ENCODE measurements at places on chromosomes 12 and 14.

DNA sequence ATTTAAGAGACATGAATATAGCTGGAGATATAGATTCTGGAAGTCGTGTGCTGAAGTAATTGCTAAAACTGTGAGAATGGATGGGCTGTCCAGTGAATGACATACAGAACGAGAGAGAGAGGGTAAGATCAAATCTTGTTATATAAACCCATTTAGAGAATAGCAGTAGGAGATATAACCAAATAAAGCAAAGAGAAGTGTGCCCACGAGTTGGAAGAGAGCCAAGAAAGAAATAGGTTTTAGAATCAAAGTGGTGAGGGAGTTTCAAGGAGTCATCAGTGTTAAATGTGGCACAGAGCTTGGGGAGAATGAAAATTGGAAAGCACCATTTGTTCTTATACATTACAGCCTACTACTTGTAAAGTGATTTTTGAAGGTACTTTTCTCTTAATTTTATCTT is 19.2 kb downstream of the TOGARAM1 start:
- no peak for DNase-seq

- peak; percentile 88 for DNase-seq
These were observed at the start of gene PSMB5 for GRCh38 chr14:23034498-23035302. Gene PSMB5, minus strand, starts transcription at chr14:23034900. Its CDS starts 19 bp downstream, at chr14:23034881.

DNA sequence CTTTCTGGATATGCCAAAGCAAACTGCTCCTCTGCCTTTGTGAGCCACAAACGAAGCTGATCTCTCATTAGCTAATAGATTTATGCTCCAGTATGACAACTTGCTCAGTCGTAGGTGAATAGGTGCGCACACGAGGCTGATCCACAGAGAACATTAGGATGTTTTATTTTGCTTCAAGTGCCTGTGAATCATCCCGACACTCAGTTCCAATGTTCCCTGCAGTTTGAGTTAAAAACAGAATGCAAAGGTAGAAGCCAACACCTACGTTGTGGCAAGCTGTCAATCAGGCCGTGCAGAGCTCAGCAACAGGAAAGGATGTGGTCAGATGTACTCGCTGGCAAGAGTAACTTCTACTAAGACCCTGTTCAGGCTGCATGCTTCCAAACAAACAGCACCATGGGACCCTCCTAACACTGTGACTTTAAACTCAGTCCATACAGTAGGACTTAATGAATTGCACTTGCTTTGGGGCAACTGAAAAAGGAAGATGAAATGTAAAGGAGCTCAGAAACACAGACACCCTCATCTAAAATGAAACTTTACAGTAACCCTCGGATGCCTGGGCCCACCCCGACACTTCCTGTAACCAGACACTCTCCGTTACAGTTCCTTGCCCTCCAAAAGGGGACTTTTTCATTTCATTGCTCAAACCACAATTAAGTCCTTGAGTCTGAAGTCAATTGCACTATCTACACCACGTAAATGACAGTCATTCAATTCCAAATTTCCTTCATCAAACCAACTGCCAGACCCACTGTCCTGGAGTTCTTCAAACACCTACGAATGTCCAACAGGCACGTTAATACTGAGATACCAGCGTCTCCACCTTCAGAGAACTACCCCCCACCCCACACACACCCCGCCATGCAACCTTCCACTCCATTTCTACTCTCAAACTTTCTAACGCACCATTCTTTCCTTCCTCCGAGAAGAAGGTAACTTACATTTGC is 1.6 kb downstream of the CCDC88C start:
- DNase-seq = peak; percentile 52

DNA sequence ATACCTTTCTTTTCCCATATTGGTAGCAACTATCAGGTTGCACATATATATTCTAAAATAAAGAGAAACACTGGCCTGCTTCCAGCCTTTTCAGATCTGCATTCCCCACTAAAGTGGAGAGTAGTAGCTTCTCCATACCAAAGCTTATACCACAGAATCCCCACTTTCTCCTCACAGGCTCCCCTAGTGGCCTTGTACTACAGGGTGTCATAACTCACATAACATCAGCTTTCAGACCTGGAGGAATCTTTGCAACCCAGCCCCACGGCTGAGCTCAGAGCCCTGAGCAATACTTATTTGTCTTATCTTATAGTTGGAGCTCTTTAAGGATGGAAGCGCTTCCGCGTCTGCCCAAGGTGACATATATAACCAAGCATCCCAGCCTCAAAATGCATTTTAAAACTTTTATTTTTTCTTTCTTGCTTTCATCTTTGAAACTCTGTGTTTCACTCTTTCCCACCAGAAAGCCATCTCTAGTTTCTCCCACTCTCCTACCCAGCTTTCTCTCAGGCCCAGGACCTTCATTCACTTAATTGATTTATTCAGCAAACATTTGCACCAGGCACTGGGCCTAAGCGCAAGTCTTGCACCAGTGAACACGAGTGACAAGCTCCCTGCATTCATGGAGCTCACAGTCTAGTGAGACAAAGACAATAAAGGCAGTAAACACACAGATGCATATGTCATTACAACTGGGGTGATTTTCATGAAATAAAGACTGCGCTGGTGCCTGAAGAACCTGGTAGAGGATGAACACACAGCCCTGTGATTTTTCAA is 254.7 kb downstream of the IPO8 start:
- DNase-seq = no peak

- DNase-seq = no peak
These were observed 836 bp downstream of the AAAS start for GRCh38 chr12:53320352-53321195.

GRCh38 chr12:101838628-101839323 is 8.0 kb upstream of the GNPTAB start:
- DNase-seq = no peak

GRCh38 chr14:62329427-62329826 is 567.2 kb downstream of the SNAPC1 start:
- DNase-seq = no peak

DNA sequence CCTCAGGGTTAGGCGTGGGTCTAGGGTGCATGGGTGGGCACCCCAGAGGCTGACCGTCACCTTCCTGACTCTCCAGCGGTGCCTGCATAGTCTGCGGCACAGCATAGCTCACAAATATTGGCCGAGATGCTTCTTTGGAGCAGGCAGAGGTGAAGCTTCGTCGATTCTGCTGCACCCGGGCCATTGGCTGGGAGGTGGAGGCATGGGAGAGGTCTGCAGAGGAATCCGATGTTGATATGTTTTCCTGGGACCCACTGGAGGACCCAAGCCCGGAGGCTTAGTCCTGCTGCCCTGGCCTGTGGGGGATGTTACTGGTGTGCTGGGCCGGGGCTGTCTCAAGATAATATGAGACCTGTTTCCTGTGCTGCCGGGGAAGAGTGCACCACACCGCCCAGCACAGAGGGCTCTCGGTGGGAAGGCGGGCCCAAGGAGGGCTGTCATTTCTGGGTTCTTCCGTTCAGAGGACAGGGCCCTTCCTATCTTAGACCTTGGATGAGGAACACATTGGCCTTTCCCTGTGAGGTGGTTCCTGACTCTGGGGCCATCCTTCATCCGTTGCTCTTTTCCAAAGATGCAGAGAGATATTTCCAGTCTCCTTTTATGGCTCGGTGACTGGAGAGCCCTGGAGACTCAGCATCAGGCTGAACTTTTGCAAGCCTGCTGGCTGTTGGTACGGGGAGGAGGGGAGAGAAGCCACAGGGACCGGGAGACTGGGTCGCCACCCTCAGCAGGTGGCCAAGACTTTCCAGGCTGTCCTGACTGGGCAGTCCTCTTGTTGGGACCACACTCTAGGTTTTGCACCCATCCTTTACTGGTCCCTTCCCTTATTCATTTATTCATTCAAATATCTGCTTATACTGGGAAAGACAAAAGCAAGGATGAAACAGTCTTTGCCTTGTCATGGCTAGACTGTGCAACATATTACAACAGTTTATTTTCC is 143.5 kb downstream of the TSPAN9 start:
- no peak for DNase-seq

DNA sequence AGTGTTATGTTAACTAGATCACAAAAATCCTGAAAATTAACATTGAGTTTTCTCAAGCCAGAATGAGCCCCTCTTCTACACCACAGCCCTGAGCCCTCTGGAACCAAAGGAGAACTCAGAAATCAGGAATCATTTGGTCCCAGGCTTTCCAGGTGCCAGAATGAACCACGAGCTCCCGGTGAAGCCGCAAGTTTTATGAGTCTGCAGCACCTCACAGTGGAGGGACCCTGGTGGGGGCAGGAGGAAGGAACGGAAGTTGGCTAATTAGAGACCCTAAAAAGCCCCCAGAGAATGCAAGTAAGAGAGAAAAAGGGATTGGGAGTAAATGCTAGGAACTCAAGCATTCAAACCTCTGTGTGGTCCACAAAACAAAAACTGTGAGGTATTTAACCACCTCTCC is 52.9 kb upstream of the BCL2L14 start:
- no peak for DNase-seq

DNA sequence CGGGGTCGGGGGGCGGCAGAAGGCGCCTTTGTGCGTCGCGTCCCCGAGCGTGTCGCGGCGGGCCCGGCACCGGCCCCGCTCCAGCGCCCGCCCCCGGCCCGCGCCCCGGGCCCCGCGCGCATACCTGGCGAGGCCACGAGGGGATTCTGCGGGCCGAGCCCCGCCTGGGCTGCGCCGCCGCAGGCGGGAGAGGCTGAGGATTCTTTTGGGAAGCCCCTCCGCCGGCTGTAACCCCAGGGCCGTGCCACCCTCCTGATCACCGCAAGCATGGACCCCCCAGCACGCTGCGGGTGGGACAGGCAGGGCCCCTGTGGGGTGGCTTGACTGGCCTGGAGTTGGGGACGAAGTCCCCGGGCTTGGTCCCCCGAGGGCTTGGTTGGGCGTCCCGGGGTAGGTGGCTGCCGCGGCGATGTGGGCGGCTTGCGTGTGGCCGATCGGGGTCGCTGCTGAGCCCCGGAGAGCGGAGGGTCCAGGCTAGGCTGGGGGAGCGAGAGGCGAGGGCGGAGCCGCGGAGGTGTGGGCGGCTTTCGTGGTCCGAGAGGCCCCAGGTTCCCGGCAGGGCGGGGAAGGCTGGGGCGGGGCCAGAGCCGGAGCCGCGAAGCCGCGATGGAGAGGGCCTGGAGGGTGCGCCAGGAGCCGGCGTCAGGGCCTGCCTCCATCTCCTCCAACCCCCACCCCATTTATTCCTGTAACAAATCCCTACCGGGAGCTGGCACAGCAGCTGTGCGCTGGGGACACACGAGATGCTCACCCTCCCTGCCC is 28.4 kb upstream of the GPR132 start:
- DNase-seq = peak; percentile 69

- no peak for DNase-seq
These were observed 4.3 kb upstream of the TPI1 start for GRCh38 chr12:6863033-6863432.

DNA sequence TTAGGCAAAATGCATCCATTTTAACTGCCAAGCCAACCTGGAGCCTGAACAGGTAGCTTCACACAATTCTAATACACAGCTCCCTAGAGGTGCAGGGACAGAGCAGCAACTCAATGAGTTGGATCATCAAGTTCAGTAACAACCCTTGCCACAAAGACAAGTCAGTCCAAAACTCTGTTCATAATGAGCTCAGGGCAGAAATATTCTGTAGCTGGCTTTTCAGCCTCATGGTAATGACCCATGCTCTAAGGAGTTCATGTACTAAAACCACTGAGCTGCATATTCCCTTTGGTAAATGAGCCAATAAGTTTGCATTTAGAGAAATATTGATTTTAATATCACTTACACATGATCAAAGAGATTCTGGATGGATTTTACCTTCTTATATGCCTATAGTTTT is 316.1 kb downstream of the SEC23A start:
- DNase-seq = no peak

- no peak for DNase-seq
These were observed 131.5 kb upstream of the MGAT4C start for GRCh38 chr12:86387591-86388145.

DNA sequence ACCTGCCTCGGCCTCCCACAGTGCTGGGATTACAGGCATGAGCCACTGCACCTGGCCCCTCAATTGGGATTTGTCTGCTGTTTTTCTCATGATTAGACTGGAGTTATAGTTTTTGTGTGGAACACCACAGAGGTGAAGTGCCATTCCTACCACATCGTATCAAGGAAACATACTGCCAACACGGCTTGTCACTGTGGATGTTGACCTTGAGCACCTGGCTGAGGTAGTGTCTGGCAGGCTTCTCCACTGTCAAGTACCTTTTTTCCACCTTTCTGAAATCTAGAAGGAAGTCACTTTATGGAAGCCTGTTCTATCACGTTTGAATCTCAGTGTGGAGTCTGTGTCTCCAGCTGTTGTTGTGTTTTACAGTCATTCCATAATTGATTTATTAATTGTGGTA is 21.4 kb upstream of the SEL1L start:
- DNase-seq = no peak

DNA sequence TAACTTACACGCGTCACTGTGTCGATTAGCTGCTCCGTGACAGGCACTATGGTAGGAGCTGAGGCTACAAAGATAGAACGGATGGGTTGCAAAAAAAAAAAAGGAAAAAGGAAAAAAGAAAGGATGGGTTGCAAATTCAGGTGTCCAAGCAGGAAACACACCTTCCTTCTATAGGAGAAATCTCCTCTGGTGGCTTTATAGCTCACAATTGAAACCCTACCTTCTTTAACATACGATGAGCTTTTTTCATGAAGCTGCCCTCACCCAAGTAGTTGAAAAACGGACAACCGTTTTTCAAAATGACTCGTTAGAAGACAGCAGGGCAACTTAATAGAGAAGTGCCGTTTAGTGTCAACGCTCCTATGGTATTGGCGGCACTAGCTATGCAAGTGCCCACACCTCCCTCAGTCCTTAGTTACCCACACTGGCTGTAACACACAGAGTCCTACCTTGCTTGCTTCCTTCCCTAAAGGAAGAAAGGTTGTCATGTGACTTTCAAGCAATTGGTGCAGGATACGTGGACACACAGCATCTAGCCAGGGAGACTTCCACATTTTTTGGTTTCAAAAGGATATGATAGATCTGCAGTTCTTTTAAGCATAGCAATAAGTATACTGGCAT is 682 bp upstream of the TRIP11 start:
- no peak for DNase-seq

GRCh38 chr12:48925304-48926011 is at the start of gene FKBP11:
Gene FKBP11, minus strand, starts transcription at chr12:48925492. Its CDS starts 64 bp downstream, at chr12:48925428.
- peak; percentile 80 for DNase-seq

DNA sequence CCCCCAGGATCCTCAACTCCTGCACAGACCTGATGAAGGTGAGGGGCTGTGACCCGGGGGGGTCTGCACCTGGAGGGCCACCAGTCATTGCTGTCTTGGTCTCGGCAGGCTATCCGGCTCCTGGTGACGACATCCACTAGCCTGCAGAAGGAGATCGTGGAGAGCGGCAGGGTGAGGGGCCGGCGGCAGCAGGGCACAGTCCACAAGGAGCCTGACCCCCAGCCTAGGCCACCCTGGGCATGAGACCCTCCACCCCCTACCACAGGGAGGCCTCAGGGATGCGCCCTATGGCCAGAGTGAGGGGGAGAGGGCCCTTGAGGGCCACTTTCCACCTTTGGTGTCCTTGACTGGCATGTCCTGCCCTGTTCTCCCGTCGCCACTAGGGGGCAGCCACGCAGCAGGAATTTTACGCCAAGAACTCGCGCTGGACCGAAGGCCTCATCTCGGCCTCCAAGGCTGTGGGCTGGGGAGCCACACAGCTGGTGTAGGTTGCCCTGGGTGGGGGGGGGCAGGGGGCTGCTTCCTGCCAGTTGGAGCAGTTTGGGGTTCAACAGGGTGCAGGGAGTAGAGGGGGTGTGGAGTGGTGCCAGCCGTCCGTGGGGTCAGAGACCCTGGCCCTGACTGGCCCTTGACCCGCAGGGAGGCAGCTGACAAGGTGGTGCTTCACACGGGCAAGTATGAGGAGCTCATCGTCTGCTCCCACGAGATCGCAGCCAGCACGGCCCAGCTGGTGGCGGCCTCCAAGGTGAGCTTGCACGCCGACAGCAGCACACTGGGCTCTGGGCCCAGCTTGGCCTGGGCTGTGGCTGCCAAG is 25.0 kb downstream of the HIP1R start:
- peak; percentile 46 for DNase-seq

All from stimulated activated CD8-positive, alpha-beta memory T cell treated with anti-CD3 and anti-CD28 coated beads, Interleukin-15, amount 100 ng/mL, for 4 hours (primary cell).